ENCODE measurements at places on chromosomes 12 and 14.

DNA sequence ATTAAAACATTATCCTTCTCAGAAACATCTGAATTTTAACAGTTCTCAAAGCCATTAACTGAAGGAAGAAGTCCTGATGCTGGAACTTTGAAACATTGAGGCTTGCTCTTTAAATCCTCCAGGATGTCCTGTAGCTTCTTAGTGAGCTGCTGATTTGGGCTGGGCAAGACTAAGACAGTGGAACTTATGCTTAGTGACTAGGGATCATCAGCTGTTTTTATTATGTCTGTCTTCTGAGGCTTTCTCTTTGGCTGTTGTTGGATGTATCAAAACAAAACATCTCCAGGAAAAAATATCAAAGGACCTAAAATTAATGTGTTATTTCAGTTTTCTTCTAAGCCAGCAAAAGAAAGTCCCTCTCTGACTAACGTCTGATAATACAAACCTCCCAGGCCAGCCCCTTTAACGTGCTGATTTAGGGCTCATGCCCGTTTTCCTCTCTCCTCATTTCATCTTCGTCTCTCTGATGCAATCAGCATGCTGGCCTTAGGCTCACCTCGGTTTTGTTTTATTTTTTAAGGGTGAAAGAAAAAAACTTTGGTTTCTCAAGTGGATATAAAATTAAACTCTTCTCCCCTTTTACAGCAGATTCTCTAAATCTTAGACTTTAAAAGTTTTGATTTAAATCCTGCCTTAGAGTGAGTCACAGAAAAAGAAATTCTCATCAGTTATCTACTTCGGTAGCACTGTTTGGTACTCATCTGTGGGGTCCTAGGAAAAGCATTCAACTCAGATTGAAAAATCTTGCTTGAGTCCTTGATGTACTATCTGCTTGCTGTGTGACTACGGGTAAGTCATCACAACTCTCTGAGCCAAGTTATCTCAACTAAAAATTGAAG lies 106.2 kb upstream of the CCDC91 start:
- no peak for DNase-seq

GRCh38 chr12:30905463-30906009 lies 21.0 kb upstream of the TSPAN11 start:
- DNase-seq = no peak

- peak; percentile 11 for DNase-seq
Observed at GRCh38 chr12:121983536-121984210, 38.0 kb upstream of the BCL7A start.

DNA sequence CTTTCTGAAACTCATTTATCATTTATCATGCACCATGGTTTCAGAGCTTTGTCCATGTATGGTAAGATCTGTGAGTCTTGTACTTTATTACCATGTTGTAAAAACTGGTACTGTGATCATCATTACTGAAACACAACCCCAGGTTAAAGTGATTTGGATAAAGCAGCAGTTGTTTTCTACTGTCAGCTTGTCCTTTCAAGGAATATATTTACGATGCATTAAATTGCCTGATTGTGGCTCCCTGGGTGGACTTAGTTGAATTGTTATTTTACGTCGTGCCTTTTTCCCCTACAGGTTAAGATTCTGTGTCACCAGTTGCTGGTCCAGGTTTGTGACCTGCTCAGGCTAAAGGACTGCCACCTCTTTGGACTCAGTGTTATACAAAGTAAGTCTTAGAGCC lies 46.1 kb downstream of the FRMD6 start:
- DNase-seq = no peak

- peak; percentile 13 for DNase-seq
Observed at GRCh38 chr14:55645145-55645544, 65.1 kb downstream of the KTN1 start.

- DNase-seq = no peak
Observed at GRCh38 chr14:61491876-61492434, 170.6 kb downstream of the PRKCH start.

- peak; percentile 43 for DNase-seq
Observed at GRCh38 chr14:48398675-48399282, 723.4 kb upstream of the MDGA2 start.

DNA sequence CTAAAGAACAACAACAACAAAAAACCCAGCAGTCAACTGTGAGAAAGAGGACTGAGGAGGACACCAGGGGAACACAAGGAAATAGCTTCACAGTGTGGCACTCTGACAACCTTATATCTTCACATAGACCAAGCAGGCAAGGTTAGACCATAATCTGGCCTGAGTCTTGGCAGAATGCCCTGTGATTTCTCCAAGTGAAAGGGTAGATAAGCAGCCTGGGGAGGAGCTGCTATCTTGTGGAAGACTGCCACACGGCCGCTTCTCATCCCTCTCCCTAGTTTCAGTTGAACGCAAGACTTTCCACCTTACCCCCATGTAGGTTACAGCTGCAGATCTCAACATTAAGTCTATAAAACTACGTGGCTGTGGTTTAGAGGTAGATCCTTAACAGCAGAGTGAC lies 3.7 kb downstream of the SLC25A21 start:
- no peak for DNase-seq

DNA sequence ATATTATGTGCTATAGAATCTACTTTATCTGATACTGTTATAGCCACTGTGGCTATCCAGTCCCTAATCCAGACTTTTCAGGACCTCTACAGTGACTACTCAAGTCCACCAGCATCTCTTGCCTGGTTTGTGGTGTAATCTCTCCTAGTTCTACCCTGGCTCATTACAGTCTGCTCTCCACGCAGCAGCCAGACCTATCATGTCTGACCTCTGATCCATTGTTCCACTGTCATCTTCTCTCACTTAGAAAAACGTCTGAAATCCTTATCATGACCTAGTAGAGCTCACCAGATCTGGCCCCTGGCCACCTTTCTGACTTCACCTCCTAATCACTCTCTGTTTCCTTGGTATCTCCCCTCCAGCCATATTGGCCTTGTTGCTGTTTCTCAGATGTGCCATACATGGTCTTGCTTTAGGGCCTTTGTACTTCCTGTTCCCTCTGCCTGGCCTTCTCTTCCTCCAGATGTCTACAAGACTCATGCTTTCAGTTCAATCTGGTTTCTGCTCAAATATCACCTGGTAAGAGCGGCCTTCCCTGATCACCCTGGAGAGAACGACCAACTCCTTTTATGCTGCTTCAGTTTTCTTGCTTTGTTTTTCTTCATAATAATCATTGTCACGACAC lies 475.5 kb downstream of the AACS start:
- DNase-seq = no peak

DNA sequence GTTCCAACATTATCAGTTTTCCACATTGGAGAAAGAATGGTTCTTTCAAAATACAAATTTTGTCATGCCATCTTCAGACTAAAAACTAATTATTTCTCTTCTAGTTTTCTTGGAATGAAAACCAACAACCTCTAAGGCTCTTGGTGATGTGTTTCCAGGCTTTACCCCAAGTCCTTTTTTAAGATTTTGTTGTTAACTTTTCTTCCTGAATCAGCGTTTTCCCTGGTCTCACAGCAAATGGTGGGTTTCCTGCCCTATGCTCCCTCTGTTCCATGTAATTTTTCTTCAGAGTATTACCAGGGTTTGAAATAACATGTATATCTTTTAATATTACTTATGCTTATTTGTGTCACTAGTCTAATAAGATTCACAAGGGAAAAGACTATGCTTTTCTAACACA lies 1311.9 kb downstream of the LRFN5 start:
- no peak for DNase-seq

DNA sequence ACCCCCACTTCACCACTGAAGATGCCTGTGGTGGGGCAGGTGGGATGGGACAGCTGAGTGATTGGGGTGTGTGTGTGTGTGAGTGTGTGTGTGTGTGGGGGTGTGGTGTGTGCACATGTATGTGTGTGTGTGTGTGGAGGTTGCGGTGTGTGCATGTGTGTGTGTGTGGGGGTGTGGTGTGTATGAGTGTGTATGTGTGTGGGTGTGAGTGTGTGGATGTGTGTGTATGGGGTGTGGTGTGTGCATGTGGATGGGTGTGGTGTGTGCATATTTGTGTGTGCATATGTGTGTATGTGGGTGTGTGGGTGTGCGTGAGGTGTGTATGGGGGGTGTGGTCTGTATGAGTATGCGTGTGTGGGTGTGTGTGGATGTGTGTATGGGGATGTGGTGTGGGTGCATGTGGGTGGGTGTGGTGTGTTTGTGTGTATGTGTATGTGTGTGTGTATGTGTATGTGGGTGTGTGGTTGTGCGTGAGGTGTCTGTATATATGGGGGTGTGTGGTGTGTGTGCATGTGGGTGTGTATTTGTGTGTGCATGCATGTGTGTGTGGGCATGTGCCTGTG lies 61.6 kb downstream of the PLEKHG3 start:
- no peak for DNase-seq

DNA sequence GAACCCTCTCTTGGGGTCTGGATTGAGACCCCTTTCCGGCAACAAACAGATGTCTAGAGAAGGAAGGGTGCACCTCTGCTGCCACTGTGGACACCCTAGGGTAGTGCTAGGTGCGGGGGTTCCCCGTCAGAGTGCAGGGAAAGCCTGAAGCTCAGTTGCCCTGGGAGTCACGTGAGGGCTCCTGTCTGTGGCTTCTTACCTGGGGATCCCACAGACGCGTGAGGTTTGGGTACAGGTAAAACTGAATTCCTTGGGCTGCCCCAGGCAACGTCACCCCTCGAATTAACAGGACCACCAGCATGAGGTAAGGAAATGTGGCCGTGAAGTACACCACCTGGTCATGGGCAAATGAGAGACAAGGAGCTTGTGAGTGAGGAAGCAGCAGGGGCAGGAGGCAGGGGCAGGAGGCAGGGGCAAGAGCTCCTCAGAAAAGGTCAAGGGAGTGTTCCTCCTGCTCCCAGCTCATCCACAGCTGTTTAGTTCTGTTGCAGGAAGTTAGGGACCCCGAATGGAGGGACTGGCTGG lies 21.0 kb upstream of the SLC6A12 start:
- no peak for DNase-seq

- DNase-seq = no peak
Observed at GRCh38 chr12:128276471-128276870, 9.5 kb downstream of the TMEM132C start.

DNA sequence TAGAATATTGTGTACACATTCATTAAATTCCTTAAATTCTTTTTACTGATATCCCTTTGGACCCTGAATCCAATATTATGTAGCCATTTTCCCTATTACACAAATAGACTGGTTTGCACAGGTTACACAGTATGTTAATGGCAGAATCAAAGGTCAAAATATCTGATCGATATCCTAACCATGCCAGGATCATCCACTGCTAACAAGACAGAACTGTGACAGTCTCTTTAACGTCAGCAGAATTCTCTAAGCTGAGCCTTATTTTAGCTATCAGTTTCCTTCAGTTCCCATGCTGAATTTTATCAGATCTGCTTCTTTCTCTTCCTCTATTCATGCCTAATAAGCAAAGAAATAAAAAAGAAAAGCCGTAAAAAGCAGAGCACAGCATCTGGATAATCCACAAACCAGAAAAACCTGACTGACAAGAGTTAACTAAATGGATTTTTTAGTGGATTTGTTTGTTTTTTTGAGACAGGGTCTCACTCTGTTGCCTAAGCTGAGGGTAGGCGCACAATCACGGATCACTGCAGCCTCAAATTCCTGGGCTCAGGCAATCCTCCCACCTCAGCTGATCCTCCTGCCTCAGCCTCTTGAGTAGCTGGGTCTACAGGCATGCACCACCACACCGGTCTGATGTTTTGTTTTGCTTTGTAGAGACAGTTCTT lies 130.4 kb downstream of the PAWR start:
- no peak for DNase-seq

DNA sequence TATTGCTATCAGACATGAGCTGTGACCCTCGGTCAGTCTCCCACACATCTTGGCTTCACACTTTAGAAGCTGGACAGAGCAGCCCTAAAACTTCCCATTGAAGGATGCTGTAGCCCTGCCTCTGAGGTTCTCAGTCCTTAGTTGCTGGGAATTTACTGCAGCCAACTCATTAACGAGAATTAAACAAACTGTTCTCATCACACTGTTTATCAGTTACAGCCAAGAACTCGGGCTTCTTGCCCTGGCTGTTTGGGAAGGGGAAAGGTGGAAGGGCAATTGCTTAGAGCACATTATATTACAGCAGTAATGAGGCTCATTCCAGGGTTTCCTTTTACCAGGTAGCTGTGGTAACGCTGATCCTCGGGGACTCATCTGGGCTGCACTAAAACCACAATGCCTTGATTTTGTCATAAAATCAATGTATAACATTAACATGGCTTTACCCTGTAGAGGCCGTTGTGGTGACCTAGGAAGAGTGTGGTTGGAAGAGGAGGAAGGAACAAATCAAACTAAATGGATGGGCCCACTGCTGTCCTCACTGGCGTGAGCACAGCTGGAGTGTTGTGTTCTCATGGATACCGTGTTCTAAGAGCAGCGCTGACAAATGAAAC lies 87.1 kb downstream of the GPR135 start:
- no peak for DNase-seq

DNA sequence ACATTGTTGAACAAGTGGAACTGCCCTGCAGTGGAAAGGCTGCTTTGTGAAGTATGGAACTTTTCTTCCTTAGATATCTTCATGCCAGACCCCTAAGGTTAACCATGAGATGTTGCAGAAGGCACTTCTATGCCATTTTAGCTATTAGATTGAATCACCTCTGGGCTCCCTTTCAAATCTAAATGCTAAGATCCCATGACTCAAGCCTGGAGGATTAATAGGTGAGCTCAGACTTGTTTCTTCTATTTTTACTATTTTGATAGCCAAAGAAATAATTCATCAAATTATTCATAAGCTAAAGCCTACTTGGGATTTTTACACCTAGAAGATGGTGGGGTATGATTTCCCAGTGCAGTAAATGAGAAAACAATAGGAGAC lies 64.3 kb downstream of the DAD1 start:
- no peak for DNase-seq

DNA sequence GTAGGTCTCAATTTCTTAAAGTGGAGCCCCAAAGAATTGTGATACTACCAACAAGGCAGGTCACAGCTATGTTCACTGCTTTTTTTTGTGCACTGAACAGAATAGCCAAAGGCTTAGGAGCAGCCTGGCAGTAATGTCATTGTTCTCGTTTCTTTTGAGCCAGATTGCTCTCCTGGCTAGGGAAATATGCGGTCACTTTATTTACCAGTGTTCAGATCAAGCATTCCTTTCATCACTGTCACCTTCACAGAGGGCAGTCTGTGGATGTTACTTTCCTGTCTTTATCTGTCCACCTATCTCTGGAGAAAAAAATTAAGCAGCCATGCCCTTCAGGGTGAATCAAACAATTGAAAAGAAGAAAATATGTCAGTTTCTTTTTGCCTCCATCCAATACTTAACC lies 159.6 kb downstream of the BTG1 start:
- DNase-seq = no peak

DNA sequence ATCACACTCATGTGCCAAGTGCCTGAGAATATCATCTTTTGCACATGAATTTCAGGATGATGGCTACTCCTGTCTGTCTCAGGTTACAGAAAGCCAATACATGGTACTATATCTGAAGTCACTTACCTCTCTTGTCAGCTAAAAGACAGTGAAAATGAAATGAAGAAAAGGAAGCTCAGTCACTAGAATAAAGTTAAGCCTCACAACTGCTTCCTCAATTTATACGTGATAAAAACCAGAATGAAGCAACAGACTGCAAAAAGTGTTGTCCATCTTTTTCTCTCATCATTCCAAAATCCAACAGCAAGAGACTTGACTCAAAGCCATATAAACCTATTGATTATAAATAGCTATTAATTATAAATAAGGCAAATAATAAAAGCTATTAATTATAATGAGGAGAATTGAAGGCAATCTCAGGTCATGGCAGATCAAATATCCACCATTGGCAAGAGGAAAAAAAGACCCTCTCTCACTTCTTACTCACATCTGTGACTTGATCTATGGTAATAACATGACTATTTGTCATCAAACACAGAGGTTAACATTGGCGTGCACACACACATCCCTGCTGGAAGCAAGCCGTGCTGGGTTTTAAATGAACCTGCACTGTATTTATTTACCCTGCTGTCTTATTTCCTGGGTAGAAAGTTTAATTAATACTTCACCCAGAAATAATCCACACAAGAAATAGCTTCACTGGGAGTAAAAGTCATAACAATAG lies 10.0 kb downstream of the NIN start:
- DNase-seq = peak; percentile 47
